ENCODE measurements at places on chromosomes 6 and 20.

GRCh38 chr20:8050157-8050837 lies 30.7 kb upstream of the TMX4 start:
- no peak for DNase-seq

DNA sequence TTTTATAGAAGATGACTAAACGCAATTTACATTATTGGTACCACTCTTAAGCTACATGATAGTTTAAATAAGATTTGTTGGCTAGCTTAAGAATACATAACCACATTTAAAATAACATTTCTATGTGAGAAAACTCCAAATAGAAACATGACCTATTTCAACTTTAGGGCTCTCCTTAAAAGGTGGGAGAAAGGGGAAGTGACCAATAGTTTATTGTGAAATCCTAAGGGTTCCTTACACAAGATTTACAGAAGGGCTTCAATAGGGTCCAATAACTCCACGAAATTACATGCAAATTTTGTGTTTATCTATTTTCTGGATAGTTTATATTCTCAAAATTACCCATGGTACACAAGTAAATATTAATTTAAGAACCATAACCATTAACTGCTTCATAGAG lies 91.6 kb upstream of the DST start:
- DNase-seq: no peak

- no peak for DNase-seq
Measured at GRCh38 chr6:150142097-150142669, 661 bp upstream of the PPP1R14C start.

DNA sequence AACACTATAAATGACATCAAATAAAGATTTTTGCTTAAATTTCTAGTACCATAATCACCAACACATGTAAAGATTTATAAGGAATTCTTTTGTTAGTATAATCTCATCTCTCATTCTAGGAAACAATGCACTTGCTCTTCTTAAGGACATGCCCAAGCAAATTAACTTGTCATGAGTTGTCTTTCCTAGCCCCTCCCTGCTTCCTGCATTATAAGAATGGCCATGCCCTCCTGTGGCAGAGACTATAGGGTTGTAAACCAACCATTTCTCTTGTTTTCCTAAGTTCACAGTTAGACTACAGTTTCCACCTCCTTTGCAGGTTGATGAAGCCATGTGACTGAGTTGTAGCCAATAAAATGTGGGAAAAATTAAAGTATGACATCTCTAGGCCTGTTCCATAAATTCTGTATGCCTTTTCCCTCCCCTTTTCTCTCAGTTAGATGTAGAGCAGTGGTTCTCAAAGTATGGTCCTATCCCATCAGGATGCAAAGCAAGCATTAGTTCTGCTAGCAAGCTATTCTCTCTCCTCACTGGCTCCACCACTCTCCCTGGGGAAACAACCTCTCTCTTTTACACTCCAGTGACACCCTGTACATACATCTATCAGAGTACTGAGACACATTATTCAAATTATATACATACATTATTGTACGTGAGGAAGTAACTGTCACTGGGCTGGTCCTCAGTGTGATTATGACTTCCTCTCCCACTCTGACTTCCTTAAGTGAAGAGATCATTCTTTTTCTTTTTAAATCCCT lies 295.0 kb downstream of the PKHD1 start:
- no peak for DNase-seq

- DNase-seq: no peak
Measured at GRCh38 chr6:2714111-2714895, 36.4 kb downstream of the MYLK4 start.

- DNase-seq: no peak
Measured at GRCh38 chr6:6712449-6713403, 124.2 kb downstream of the LY86 start.

DNA sequence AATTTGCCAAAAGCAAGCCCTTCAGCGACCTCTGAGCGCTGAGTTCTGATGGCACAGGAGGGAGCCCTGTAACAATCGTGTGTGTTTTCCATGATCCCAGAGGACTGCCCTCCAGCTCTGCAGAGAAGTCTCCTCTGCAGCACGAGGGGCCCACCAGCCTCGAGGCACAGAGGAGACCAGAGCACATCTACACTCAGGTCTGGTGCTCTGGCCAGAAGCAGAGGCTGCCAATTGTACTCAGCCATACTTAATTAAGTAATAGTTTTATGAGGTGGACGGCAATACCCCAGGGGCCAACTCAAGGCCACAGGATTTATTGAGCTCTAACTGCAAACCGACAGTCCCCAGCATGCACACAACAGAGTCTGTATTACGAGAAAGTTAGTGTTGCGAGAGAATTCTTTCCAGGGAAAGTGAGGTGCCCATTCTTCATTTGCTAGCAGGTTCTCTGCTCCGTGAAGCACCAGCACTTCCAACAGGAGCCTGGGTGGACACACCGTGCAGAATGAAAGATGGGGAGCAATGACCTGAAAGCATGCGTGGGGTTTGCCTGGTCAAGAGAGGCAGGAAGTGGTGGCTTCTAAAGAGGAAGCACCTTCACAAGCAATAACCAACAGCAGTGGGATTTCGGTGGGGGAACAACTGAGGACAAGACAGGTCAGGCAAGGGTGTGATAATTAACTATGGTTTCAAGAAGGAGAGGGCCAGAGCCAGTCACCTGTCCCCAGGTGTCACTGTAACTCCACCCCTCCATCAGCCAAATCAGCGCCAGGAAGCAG lies 92.8 kb upstream of the FOXC1 start:
- DNase-seq: no peak

Data from NCI-H1417 treated with DMSO at 0.1 percent for 48 hours (cell line).